Right renal cortex interstitium (tissue), 3 donors: ENCODE measurements at places on chromosomes 1 and 21. TPM values are rescaled to one million over a fixed set of nuclear protein-coding genes. Genes with fewer than 3 reads are reported as not detected.

- DNase-seq, result no peak
Observed at GRCh38 chr1:212500351-212500750, 67.6 kb downstream of the NENF start.

DNA sequence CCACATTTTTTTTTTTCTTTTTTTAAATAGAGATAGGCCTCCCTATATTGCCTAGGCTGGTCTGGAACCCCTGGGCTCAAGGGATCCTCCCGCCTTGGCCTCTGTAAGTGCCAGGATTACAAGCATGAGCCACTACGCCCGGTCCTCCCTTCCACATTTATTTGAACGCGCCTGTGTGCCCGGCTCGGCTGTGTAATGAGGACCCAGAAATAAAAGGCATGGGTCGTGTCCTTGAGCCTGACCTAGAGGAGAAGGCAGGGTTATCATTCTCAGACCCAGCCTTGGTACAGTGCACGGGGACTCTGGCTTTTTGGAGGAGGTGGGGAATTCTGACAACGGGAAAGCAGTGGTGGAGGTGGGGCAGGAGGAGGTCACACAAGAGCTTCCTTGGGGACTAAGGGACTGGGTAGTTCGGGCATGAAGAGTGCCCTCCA is 841 bp downstream of the CENPF start:
- DNase-seq, result no peak

The PLA2G2C gene
- 0.15 TPM for polyA plus RNA-seq

DNA sequence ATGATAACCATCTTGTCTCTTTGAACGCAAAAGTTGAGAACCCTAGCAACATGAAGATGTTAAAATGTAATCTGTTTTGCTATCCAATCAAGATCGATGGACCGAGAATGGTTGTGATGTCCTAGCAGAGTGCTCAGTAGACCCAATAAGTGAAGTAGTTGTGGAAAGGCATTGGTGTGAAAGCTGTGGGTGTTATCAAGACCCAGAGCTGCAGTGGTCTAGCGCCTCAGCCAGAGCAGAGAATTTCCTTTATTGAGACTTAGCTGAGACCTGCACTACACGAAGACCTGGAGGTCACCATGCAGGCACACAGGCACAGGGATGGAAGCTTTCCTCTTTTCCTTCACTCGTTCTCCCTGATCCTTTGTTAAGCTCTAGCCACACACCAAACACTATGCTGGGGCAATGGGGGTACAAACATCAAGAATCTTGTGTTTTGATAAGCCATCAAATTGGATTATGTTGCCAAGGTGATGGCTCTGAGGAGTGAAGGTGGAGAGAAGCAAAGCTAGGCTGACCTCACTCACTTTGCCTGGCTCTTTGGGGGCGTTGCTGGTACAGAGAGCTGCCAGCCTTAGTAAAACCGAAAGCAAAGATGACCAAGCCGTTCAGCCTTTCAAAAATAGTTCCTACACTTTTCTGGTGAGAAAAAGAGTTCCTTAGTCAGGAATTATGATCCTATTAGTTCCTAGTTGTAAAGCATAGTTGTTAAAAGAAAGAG is 24.1 kb downstream of the METTL13 start:
- no peak for DNase-seq

DNA sequence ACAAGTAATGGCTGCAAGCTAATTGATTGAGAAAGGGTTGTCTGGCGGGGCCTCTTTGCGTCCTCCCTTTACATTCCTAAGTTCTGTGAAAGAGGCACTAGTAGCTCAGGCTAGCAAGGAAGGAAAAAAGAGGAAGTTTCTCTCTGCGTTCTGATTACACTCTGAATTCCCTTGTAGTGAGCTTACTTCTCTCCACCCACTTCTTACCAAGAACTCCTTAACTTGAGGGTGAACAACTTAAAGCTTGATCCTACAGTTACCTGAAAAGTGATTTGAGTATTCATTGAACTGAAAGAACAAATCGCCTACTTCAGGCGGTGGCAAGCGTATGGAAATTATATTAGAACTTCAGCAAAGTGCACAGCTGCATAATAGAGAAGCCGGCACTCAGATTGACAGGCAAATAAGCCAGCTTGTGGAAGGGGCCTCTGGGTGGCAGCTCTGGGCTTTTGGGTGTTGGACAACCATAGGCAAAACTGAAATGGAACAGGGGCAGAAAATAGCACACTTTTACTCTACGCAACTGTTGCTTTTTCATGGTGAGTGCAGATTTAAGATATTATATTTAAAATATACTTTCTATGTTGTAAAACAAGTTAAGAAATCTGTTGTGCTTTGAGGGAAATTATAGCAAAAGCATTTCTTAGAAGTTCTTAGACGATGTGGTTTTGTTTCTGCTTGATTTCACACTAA is 464.5 kb downstream of the USP25 start:
- peak; percentile 56 for DNase-seq

GRCh38 chr1:226690460-226690982 is 48.6 kb downstream of the ITPKB start:
- no peak for DNase-seq

- DNase-seq, result no peak
Observed at GRCh38 chr1:17080880-17081279, 27.0 kb upstream of the SDHB start.

The EPRS1 gene
- 124 TPM for polyA plus RNA-seq
